CD8-positive, alpha-beta memory T cell (primary cell): ENCODE measurements at places on chromosomes 4 and X. TPM values are rescaled to one million over a fixed set of nuclear protein-coding genes. Genes with fewer than 3 reads are reported as not detected.
A peak's percentile ranks its signal among the peaks of the same experiment; 100 is the strongest.

Gene TRIM75
- total RNA-seq, result not detected

Gene SMARCA1
- not detected for total RNA-seq

- H3K27ac ChIP-seq, result no peak within 1 kb of the TSS
- no peak within 1 kb of the TSS for H3K4me3 ChIP-seq
- H3K4me1 ChIP-seq, result no peaks in the 10 kb centered on the region
- no peak for DNase-seq
- no peaks in the 10 kb centered on the region for H3K27me3 ChIP-seq
Measured at GRCh38 chr4:118034053-118034785, at the start of gene NDST3. TSS of gene NDST3 (plus strand) at chr4:118034486. CDS start at chr4:118053911, 19,425 bp downstream.

Gene AREG
- 0.46 TPM for total RNA-seq

Gene TEX13B
- total RNA-seq, result not detected

- H3K36me3 ChIP-seq, result no peaks in the 10 kb centered on the region
- no peaks in the 10 kb centered on the region for H3K4me1 ChIP-seq
- no peak overlapping the region for H3K27ac ChIP-seq
- H3K27me3 ChIP-seq, result no peaks in the 10 kb centered on the region
- no peak overlapping the region for H3K4me3 ChIP-seq
- peak; percentile 17 for DNase-seq
Measured at GRCh38 chr4:47122592-47123291, 91.4 kb downstream of the GABRB1 start.

DNA sequence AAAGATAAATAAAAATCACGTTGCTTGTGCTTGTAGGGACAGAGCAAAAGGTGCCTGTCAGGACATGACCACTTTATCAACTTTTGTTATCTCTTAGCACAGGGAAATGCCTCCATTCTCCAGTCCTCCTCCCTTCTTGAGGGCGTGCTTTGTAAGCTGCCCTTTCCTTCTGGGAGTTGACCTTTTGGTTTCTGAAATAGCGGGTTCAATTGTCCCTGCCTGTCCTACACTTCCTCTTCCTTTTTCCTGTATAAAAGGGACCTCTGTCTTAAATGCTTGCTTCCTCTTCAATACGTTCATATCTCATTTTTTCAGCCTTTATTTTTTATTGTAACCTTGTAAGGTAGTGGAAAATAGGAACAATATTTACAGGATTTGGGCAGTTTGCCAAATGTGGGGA lies 153.5 kb downstream of the SH3BGRL start:
- H3K36me3 ChIP-seq, result no peaks in the 10 kb centered on the region
- H3K27me3 ChIP-seq, result no peaks in the 10 kb centered on the region
- DNase-seq, result no peak
- H3K4me3 ChIP-seq, result no peak overlapping the region
- H3K27ac ChIP-seq, result no peak overlapping the region

Gene AGA
- 15.1 TPM for total RNA-seq
